ENCODE measurements at places on chromosomes 11 and 22.

DNA sequence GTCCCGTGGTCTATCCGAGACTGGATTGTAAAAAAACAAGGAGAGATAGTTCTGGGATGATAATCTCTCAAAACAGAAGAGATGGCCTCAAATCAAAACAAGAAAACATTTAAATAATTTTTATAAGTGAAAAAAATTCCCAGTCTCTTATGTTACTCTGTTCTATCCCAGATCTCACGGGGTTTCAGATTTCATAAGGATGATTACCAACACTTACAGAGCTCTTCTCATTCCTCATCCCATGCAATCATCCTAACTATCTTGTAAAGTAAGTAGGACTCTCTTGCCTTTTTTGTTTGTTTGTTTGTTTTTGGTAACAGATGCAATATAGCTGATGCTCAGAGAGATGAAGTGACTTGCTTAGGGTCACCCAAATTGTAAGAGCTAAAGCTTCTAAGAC is 20.0 kb upstream of the ZBTB16 start:
- DNase-seq = no peak

- no peak for DNase-seq
Measured at GRCh38 chr11:86152006-86152862, 83.3 kb upstream of the PICALM start.

GRCh38 chr11:123640029-123640428 is 14.4 kb downstream of the SCN3B start:
- no peak for DNase-seq

DNA sequence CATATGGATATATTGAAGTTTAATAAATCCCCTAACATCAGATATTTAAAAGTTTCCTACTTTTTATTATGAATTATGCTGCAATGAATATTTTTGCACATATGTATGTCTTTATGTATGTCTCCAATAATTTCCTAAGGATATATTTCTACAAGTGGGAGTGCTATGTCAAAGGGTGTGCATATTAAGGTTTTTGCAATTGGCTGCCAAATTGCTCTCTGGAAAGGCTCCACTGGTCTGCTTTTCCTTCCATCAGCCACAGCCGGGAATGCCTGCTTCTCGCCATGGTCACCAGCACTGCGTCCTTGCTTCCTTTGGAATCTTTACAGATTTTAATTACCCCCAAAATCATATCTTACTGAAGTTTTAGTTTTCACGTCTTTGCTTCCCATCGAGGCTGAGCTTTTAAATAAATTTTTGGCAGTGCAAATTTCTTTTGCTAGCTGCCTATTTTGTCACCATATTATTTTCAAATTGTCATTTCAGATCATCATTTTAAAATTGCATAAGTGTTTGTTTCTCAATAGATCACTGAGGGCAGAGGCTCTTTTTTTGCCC is 221.7 kb downstream of the SNX19 start:
- DNase-seq = no peak

DNA sequence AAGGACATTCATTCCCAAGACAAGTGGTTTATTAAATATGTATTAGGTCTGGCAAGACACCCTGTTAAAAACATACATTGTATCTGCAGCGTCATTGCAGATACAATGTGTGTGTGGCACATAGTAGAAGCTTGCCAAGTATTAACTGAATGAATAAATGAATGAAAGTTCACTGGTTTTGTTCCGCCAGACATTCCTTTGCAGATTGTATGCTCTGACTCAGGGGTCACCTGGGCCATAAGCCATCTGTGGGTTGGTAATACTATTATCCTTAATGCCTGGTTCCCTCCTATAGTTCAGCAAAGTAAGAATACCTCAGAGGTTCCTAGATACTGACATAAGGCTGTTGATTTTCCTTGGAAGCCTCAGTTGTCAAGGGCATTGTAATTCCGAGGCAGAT is 377.3 kb upstream of the CCDC90B start:
- DNase-seq = no peak

GRCh38 chr11:123144707-123145106 is 50.3 kb downstream of the CLMP start:
- DNase-seq = no peak

GRCh38 chr11:86954269-86955110 is 705 bp downstream of the FZD4 start:
- DNase-seq = no peak

GRCh38 chr11:116687458-116688201 is 85.2 kb downstream of the BUD13 start:
- DNase-seq = no peak

- DNase-seq = peak; percentile 93
Measured at GRCh38 chr11:126102436-126102981, 39.8 kb upstream of the CDON start.

DNA sequence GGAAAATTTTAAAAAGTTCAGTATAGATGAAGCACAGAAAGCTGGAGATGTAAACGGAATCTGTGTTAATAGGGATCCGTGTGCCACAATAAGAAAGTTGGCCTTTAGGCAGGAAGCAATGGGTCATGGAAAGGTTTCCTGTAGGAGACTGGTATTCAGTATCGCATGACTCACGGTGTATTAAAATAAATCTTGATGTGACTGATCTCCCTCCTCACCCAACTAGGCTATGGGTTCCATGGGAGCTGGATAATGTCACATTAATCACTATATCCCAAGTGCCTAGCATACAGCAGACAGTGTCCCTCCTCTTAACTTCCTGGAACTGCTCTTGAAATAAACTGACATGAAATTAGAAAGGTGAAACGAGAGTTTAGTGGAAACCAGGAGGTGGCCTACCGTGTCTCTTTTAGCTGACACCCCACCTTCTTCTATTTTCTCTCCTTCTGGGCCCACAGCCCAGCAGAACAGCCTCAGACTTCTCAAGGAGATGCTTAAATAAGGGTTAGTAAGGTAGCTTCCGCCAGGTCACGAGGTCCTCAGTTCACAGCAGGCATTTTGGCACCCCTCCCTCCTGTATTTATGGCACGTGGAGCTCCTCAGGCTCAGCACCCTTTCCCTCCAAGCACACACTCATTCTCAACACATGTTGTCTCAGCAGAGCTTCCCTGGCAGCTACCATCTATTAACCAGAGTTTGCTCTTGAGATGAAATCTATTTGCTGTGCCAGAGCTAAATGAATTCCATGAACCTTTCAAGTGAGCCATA is 118.8 kb downstream of the NXPE2 start:
- no peak for DNase-seq

DNA sequence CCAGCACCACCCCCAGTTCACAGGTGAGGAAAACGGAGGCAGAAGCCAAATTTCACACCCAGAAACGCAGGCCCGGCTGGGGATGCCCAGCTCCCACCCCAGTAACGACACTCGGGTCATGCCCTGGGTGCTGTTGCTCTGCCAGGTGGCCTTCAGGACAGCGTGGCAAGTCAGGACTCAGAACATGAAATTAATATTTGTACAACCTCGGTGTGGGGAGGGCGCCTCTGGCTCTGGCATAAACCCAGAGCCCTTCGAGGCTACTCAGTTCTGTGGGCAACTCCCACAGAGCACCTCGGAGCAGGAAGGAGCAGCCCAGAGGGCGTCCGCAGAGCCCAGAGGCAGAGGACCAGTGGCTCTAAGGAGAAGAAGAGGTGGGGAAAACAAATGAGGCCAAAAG is 71.6 kb downstream of the CELSR1 start:
- no peak for DNase-seq

DNA sequence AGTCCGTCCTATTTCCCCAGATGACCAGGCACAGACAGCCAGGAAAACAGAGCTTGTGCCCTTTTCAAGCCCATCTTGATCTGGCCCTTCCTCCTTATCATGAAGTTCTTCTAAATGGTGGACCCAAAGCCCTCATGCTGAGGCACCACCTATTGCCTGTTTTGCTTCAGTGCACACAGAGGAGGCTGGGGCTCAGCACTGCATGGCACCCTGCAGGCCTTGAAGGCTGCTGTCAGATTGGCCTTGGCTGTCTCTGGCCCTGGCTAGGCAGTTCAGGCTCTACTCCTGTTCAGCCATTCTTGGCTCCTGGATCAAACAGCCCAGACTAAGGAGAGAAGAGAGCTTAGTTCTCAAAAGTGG is 49.2 kb downstream of the OTOG start:
- DNase-seq = no peak

DNA sequence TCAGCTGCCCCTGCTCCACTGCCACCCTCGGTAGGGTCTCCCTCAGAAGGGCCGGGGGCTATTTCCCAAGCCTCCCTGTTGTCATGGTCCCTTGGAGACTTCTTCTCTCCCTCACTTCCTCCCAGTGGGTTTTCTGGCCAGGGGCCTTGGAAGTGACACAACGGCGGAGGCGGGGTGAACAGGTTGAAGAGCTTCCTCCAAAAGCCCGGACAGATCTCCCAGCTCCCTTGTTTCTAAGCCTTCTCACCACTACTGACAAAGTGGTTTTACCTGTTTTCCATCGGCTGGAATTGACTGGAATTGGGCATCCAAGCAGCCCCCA is 14.5 kb downstream of the MYH9 start:
- DNase-seq = no peak

Data from hematopoietic multipotent progenitor cell treated with erythropoietin and hydrocortisone succinate and interleukin-3 and kit ligand, for 6 days (in vitro differentiated cells).